ENCODE measurements at places on chromosomes 6 and 20.

GRCh38 chr6:27168108-27168507 lies 79.4 kb upstream of the PRSS16 start:
- no peaks in the 10 kb centered on the region for H3K27me3 ChIP-seq
- DNase-seq, result no peak

DNA sequence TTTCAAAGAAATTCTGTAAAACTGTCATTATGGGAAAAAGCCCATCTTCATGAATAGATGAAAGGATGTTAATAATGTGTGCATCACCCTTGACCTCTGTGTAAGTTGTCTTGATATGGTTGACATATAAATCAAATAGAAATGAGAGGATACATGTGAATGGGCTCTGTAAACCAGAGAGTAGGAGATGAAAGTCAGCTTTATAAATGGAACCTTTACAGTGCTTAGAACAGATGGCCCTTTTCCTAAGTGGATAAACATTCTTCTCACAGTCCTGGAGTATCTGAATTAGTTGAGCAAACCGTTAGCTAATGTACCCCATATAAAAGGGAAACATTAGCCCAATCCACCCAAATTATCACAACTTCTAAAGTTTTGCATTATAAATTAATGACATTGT lies 57.5 kb downstream of the MYLK4 start:
- DNase-seq, result no peak
- H3K27me3 ChIP-seq, result no peaks in the 10 kb centered on the region
- H3K4me1 ChIP-seq, result no peaks in the 10 kb centered on the region
- no peak overlapping the region for H3K4me3 ChIP-seq

- no peaks in the 10 kb centered on the region for H3K27me3 ChIP-seq
- no peak for DNase-seq
- no peaks in the 10 kb centered on the region for H3K36me3 ChIP-seq
- no peak overlapping the region for H3K27ac ChIP-seq
Observed at GRCh38 chr20:51540580-51540979, 1.9 kb downstream of the NFATC2 start.

- H3K4me1 ChIP-seq, result no peaks in the 10 kb centered on the region
- no peak for DNase-seq
- no peaks in the 10 kb centered on the region for H3K36me3 ChIP-seq
- no peak overlapping the region for H3K27ac ChIP-seq
Observed at GRCh38 chr6:105746130-105746505, 340.0 kb upstream of the PRDM1 start.

- H3K36me3 ChIP-seq, result no peaks in the 10 kb centered on the region
- peaks cover 22% of the 10 kb centered on the region for H3K4me1 ChIP-seq
- peak overlapping the region; percentile 66 for H3K27ac ChIP-seq
- no peaks in the 10 kb centered on the region for H3K27me3 ChIP-seq
- H3K4me3 ChIP-seq, result no peak overlapping the region
Observed at GRCh38 chr6:48765352-48765961, 654.5 kb upstream of the PTCHD4 start.

Measured in esophagus squamous epithelium (tissue), 5 donors.